Lung (tissue), 17 donors: ENCODE measurements at places on chromosomes 4 and X. TPM values are rescaled to one million over a fixed set of nuclear protein-coding genes. Genes with fewer than 3 reads are reported as not detected.

DNA sequence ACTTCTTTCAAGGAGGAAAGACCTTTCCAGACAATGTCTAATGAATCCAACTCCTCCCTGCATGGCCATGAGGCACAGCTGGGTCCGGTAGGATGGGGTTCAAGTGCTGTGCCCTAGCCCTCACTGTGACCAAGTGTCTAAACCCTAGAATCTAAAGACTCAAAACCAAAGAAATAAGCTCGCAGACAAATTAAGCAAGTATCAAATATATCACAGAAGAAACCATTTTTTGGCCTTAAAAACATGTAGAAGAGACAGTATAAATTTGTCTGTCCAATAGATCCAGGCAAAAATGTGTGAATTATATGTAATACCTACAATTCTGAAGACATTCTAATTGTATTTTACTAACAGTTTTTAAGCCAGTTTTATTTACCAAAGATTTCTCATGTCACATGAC, 56.4 kb upstream of the WDR17 start:
- no peak for DNase-seq

The RBM46 gene
- total RNA-seq: not detected

The DUSP21 gene
- not detected for total RNA-seq

The NDST3 gene
- 0.74 TPM for total RNA-seq

GRCh38 chrX:13654116-13654515, 1.2 kb downstream of the TCEANC start:
- DNase-seq: peak; percentile 74

The RASSF6 gene
- 7.6 TPM for total RNA-seq

GRCh38 chr4:41142376-41143310, 71.7 kb downstream of the APBB2 start:
- no peak for DNase-seq

GRCh38 chr4:85477534-85477933, 2.6 kb downstream of the ARHGAP24 start:
- no peak for DNase-seq

The TLR3 gene
- total RNA-seq: 13.2 TPM

The ARAP2 gene
- 32.7 TPM for total RNA-seq

DNA sequence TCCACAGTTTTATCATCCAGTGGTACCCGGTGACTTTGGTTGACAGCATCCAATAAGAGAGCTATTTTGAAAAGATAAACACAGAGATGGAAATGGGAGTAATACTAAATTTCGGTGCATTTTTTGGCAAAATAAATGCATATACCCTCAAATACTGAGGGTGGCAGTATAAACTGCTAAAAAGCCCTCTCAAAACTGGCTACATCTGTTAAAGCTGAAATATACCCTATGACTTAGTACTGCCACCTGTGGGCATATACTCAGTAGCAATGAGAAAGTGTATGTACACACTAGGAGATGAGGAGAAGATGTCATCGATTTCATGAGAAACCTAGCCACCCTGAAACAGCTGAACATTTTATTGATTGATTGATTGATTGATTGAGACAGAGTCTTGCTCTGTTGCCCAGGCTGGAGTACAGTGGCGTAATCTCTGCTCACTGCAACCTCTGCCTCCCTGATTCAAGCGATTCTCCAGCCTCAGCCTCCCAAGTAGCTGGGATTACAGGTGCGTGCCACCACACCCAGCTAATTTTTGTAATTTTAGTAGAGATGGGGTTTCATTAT, 12.2 kb upstream of the TMEM128 start:
- DNase-seq: peak; percentile 27

- DNase-seq: no peak
Observed at GRCh38 chr4:62912531-62912930, 1496.7 kb downstream of the TECRL start.

The ATP2B3 gene
- 0.54 TPM for total RNA-seq

The NAT8L gene
- 0.46 TPM for total RNA-seq

The RAB40A gene
- 1.1 TPM for total RNA-seq

- peak; percentile 64 for DNase-seq
Observed at GRCh38 chrX:115562480-115562847, 1.5 kb downstream of the PLS3 start.

GRCh38 chrX:149715468-149715867, 3.6 kb downstream of the MAGEA11 start:
- DNase-seq: no peak

DNA sequence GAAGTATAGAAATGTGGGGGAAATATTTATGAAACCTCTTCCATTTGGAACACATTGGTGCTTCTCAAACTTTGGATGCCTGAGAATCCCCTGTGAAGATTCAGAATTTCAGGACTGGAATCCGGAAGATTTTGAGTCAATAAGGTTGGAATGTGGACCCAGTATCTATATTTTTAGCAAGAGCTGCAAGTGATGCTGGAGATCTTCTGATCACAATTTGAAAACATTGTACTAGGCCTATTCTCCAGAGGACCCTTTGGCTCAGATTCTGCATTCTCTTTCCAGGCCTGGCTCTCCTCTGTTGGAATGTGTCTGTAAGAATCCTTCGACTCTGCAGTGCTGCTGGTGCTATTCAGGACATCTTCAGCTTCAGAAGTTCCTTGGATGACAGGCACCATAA, 2.4 kb upstream of the PKD2 start:
- no peak for DNase-seq

The CCDC160 gene
- total RNA-seq: 2.5 TPM

DNA sequence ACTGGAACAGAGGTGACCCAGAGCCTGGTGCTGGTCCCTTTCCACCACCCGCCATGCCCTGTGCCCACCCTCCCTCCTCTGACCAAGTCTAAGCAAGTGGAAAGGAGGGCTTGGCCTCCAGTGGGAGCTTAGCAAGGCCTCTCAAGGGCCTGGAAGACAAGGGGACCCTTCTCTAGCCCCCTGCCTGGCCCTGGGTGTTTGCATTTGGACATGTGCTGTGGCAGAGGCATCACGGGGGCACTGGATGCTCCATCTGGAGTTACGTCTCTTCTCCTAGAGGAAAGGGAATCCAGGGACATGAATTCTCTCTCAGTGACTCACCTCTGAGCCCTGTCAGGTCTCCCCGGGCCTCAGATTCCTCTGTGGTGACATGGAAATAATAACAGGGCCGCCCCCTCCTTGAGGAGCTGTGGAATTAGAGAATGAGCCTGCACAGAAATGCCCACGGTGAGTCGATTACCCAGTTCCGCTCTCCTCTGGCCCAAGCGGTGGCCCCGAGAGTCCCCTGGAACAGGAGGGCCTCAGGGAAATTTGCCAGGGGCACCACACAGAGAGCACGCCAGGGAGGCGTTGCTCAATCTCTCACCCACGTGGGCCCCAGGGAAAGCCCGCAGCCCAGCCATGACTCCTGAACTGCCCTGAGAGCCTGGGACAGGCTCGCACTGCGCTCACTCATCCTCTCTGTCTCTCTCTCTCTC, 189.6 kb downstream of the BCOR start:
- peak; percentile 53 for DNase-seq

DNA sequence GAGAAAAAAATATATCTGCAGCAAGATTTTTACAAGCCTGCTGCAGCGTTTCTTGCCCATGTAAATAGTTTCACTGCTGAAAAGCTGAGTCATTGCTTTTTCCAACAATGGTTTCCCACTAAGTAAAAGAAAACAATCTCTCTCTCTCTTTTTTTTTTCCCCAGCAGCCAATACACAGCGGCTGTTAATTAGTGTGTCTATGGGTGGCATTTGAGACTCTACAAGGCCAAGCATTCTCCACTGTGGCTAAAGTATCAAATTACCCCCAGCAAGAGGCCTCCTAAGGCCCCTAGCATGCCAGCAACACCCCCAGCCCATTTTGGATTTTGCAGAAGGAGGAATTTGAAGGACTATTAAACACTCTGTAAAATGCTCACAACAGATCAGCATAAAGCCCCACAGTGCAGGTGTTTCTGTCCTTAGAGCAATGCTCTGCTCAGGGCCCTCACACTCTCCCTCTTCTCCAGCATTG, 837.4 kb downstream of the TRIML1 start:
- DNase-seq: peak; percentile 41

- peak; percentile 10 for DNase-seq
Observed at GRCh38 chrX:47608130-47608810, 11.4 kb downstream of the SYN1 start.

- DNase-seq: no peak
Observed at GRCh38 chr4:61407642-61408618, 207.8 kb downstream of the ADGRL3 start.

GRCh38 chr4:98573791-98574190, 84.6 kb downstream of the TSPAN5 start:
- DNase-seq: no peak

The PRICKLE3 gene
- total RNA-seq: 10.0 TPM

GRCh38 chrX:112774651-112775293, 65.9 kb downstream of the AMOT start:
- DNase-seq: no peak

GRCh38 chr4:12697970-12698369, 786.2 kb downstream of the RAB28 start:
- DNase-seq: no peak

DNA sequence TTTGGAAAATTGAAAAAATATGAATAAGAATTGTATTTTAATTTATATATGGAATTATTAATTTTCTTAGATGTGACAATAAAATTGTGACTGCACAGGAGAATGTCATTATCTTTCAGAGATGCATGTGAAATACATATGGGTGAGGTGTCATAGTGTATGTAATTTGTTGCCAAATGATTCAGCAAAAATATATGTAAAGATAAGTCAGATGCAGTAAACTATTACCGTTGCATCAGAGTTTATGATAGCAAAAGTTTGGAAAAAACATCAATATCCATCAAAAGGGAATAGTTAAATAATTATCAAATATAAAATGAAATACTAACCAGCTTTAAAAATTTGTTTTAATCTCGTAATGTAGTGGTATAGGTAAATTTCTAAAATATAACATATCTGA, 10.4 kb upstream of the SLC7A11 start:
- no peak for DNase-seq

GRCh38 chr4:158490629-158491028, 31.1 kb upstream of the RXFP1 start:
- no peak for DNase-seq

DNA sequence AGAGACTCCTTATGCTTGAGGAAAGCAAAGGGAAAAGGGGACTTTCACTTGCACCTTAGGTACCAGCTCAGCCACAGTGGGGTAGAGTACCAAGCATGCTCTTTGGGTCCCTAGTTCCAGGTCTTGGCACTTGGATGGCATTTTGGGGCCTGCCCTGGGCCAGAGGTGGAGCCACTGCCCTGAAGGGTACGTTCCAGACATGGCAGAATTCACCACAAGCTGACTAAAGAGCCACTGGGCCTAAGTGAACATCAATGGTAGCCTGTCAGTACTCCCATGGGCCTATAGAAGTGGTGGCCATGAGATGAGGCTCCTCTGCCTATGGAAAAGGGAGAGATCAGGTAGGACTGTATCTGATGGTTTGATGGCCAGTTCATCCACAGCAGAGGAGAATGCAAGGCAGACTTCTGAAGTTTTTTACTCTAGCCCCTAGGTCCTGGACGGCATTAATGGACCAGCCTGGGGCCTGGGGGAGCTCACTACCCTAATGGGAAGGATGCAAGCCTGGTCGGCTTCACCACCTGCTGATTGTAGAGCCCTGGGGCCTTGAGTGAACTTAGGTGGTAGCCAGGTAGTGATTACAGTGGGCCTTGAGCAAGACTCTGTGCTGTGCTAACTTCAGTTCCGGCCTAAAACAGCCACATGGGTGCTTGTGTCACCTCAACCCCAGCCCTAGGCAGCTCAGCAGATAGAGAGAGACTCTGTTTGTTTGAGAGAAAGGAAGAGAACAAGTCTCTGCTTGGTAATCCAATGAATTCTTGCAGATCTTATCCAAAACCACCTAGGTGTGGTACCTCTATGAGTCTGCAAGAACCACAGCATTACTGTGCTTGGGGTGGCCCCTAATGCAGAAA, 19.8 kb upstream of the HSFX4 start:
- DNase-seq: no peak

GRCh38 chr4:94516067-94516466, 64.3 kb downstream of the PDLIM5 start:
- no peak for DNase-seq

The TLR6 gene
- 6.3 TPM for total RNA-seq
